ENCODE measurements at places on chromosomes 12 and 14.
A peak's percentile ranks its signal among the peaks of the same experiment; 100 is the strongest.

GRCh38 chr12:79690142-79690637 lies 574 bp downstream of the PAWR start:
- DNase-seq: no peak

DNA sequence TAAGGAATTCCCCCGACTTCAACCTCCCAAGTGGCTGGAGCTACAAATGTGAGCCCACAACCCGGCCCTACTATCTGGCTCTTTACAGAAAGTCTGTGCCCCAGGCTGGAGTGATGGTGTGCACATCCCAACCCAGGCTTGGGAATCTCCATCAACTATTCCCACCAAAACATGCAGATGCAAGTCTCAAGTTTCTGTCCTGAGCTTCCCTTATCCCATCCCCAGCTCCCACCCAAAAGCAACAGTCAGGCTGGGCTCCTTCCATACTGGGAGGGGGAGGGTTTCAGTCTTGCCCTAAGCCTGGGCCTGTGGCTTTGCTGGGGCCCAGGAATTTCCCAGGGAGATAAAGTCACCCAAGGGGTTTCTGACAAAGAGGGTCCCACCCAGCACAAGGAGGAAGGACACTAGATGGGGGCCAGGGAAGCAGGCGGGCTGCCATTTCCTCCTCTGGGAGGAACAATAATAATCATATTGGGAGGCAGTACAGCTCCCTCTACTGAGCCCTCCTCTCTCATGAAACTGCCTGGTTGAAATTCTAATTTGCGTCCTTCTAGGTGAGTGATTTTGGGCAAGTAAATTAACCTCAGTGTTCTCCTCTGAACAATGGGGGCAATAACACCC lies 8.0 kb downstream of the SLC8B1 start:
- DNase-seq: no peak

DNA sequence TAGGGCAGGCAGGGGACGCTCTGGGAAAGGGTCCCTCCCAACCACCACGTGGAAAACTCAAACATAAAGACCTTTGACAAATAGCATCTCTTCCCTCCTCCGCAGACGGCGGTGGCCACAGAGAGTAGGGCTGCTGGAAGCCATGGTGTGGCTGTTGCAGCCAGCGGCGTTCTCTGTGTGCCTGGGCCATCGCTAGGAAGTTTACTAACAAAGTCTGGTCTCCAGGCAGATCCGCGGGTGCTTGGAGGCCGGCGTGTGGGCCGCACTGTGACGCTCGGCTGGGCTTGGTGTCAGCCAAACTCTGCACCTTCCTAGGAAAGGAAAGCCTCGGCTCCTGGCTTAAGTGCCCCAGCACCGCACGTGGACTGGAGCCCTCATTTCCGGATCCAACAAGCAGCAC lies 65.6 kb downstream of the CCDC88C start:
- no peak for DNase-seq

GRCh38 chr12:74801625-74802024 lies 264.0 kb downstream of the ATXN7L3B start:
- DNase-seq: no peak

GRCh38 chr12:56337753-56338251 lies 882 bp upstream of the IL23A start:
- DNase-seq: no peak

DNA sequence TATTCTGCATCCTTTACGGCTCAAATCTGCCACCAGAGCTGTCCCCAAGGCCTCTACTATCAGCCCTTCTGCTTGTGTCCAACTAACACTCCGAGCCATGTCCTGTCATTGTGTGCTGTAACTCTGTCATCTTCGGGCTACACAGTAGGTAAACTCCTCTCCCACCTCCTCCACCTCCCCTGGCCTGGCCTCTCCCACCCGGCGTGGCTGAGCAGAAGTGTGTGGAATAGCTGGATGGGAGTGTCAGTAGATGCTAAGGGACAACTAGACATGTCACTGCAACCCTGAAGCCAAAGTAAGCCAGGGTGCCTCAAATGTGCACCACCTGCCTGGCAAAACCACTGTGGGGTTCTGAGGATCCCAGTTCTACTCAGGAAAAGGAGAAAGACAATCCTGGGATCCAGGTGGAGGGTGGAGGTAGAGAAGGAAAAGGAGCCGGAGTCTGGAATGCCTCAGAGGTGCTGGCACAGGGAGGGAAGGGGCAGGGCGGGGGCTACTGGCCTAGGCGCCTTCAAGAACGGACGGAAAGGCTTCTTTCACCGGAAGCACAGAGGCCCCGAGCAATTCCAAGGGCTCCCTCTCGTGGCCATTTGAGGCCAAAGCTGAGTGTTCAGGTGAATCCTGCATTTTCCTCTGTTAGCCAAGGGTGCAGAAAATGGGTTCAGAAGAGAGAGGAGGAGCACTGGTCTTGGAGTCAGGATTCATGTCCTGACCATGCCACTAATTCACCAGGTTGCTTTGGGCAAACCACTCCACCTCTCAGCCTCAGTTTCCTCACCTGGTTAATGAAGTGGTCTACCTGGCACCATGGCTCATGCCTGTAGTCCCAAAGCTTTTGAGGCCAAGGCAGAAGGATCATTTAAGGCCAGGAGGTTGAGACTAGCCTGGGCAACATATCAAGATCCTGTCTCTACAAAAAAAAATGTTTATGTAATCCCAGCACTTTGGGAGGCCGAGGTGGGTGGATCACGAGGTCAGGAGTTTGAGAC lies 20.5 kb upstream of the FAM181A start:
- peak; percentile 80 for DNase-seq

GRCh38 chr14:52683985-52684520 lies 11.3 kb downstream of the ERO1A start:
- DNase-seq: no peak

DNA sequence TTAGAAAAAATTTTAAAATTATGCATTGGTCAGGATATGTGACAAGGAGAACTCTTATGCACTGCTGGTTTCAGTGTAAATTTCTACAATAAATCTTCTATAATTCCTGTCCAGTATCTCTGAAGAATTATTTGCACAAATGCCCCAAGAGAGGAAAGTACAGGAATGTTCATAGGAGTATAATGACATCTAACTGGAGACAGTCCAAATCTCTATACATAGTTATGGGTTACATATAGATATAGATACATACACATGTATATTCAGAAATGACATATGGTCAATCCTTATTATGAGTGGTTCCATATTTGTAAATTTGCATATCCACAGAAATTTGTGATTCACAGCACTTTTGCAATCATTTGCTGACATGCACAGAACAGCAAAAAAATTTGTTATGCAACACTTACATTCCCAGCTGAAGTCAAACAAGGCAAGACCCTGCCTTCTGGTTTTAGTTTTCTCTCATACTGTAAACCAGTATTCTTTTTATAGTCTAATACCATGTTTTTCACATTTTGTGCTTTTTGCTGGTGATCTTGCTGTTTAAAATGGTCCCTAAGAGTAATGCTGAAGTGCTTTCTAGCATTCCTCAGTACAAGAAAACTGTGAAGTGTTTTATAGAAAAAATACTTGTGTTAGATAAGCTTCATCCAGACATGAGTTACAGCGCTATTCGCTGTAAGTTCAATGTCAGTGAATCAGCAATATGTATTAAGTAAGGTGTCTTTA lies 103.8 kb downstream of the SLC16A7 start:
- no peak for DNase-seq

DNA sequence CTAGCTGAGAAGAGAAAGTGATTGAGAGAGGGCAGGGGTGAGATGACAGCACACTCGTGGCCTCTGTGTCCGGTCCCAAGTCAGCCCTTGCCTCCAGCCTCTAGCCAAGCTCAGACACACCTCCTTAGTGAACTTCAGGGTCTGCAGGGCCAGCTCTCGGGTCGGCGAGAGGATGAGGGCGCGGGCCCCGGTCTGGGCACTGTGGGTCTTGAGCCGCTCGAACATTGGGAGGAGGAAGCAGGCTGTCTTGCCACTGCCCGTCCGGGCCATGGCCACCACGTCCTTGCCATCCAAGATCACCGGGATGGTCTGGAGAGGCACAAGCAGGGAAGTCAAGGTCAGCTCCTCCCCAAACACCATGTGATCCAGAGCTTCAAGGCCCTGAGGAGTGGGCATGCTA lies 6.3 kb downstream of the DDX54 start:
- DNase-seq: no peak

DNA sequence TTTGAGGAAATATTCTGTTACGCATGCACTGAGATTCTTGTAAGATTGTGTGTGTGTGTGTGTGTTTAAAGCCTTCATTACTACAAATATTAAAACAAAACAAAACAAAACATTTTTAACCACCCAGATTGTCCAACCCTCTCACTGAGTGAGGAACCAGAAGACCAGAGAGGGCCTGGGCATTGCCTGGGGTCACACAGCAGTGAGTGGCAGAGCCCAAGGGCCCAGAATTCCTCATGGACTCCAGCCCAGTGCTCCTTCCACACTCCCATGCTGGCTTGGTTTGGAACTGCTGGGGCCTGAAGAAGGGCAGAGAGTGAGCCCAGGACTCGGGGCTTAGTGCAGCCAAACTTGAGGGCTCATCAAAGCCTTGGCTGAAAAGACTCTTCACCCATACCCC lies 1.6 kb upstream of the OTUB2 start:
- DNase-seq: no peak
